Activated CD4-positive, alpha-beta memory T cell treated with anti-CD3 and anti-CD28 coated beads for 36 hours (primary cell): ENCODE measurements at places on chromosomes 1 and 21. TPM values are rescaled to one million over a fixed set of nuclear protein-coding genes. Genes with fewer than 3 reads are reported as not detected.
A peak's percentile ranks its signal among the peaks of the same experiment; 100 is the strongest.

DNA sequence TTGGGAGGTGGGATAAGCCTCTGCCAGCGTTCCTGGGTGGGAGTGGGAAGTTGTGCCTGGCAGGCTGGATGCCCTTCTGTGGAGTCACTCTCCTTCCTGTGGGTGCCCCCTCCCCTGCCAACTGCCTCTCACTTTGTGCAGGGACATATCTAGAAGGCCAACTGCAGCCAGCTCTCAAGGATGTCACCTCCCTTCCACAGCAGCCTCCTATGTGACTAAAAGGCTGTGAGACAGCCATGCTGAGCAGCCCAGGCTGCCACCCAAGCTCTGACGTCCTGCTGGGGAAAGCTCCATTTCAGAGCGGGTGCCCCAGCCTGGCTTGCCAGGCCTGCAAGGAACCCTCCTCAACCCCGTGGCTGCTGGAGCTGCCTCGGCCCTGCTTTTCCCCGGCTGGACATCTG is 19.6 kb upstream of the SLC26A9 start:
- H3K4me3 ChIP-seq: no peak overlapping the region
- H3K27ac ChIP-seq: no peak overlapping the region
- peaks cover 4% of the 10 kb centered on the region for H3K4me1 ChIP-seq
- no peaks in the 10 kb centered on the region for H3K36me3 ChIP-seq

TMEM79 gene
- total RNA-seq: 6.8 TPM

DNA sequence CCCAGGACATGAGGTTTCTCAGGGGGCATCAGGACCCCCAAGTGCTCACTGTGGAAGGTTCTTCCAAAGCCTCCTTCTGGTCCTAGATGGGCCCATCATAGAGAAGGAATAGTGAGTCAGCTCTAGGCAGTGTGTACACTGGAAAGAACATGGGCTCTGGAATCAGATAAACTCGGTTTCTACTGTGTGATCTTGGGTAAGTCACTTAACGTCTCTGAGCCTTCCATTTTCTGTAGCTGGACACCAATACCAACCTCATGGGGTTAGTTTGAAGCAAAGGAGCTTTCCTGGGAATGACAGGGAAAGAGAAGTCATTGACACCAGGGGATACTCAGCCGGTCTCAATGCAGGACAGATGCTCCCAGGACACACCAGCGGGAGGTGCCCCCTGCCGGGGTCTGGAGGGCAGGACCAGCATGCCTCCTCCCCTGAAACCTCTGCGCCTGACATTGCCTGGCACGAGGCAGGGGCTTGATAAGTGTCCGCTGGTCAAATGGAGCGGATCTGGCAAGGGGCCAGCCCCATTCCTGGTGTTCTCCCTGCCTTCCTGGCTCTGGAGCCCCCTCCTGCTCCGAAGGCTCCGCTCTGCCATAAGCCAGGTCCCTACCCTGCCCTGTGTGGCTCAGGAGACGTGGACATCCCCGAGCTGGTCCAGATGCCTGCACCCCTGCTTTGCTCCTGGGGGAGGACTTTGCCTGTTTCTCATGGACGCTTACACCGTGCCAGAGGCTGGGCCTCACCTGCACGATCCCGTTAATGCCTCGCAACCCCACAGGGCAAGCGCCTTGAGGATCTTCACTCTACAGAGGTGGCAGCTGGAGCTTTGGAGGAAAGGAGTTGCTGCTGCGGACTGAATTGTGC is 52.8 kb downstream of the EDN2 start:
- no peaks in the 10 kb centered on the region for H3K36me3 ChIP-seq
- H3K4me3 ChIP-seq: no peak overlapping the region
- H3K4me1 ChIP-seq: no peaks in the 10 kb centered on the region
- H3K27ac ChIP-seq: no peak overlapping the region
- H3K27me3 ChIP-seq: peaks cover 26% of the 10 kb centered on the region

FAM151A gene
- total RNA-seq: not detected

OR2T33 gene
- total RNA-seq: not detected

DNA sequence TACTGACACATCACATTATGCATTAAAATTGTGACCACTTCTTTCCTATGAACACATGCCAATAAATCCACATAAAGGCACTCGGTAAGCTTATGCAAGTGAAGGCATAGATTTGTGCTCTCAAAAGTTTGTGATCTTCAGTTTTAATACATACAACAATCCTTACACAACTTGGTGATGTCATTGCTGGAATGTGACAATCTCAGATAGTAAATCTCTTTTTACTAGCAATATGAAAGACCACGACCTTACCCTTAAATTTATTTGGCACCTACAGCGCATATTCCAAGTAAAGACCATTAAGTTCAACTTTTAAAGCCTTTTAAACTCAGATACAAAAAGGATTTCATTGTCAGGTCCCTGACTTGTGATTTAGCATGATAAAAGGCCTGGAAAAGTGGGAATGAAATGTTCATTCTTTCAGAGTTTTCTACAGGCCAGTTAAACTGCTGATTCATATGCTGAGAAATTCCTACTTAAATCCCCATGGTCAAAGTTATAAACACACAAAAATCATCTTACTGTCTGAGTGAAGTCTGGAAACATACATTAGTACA is 157.4 kb downstream of the SIPA1L2 start:
- H3K4me3 ChIP-seq: no peak overlapping the region
- peaks cover 18% of the 10 kb centered on the region for H3K36me3 ChIP-seq
- no peak overlapping the region for H3K27ac ChIP-seq

- no peak overlapping the region for H3K4me3 ChIP-seq
- no peaks in the 10 kb centered on the region for H3K36me3 ChIP-seq
- peaks cover 2% of the 10 kb centered on the region for H3K27me3 ChIP-seq
- no peak overlapping the region for H3K27ac ChIP-seq
Observed at GRCh38 chr1:55584526-55585401, 369.6 kb upstream of the USP24 start.

GRCh38 chr1:6603915-6604558 is 1.4 kb upstream of the KLHL21 start:
- no peaks in the 10 kb centered on the region for H3K27me3 ChIP-seq
- H3K4me3 ChIP-seq: peak overlapping the region; percentile 75
- peaks cover 20% of the 10 kb centered on the region for H3K36me3 ChIP-seq
- DNase-seq: peak; percentile 50
- peaks cover 15% of the 10 kb centered on the region for H3K4me1 ChIP-seq

GJA4 gene
- total RNA-seq: not detected

MYBPH gene
- total RNA-seq: not detected

GRCh38 chr21:23398726-23399125 is 2208.6 kb downstream of the MRPL39 start:
- no peaks in the 10 kb centered on the region for H3K4me1 ChIP-seq
- H3K36me3 ChIP-seq: no peaks in the 10 kb centered on the region
- no peak for DNase-seq
- H3K27me3 ChIP-seq: no peaks in the 10 kb centered on the region
- no peak overlapping the region for H3K27ac ChIP-seq
- H3K4me3 ChIP-seq: no peak overlapping the region

GRCh38 chr1:218755128-218755527 is 410.0 kb downstream of the TGFB2 start:
- DNase-seq: no peak
- no peak overlapping the region for H3K4me3 ChIP-seq
- H3K36me3 ChIP-seq: no peaks in the 10 kb centered on the region
- H3K27ac ChIP-seq: no peak overlapping the region
- H3K27me3 ChIP-seq: no peaks in the 10 kb centered on the region

DNA sequence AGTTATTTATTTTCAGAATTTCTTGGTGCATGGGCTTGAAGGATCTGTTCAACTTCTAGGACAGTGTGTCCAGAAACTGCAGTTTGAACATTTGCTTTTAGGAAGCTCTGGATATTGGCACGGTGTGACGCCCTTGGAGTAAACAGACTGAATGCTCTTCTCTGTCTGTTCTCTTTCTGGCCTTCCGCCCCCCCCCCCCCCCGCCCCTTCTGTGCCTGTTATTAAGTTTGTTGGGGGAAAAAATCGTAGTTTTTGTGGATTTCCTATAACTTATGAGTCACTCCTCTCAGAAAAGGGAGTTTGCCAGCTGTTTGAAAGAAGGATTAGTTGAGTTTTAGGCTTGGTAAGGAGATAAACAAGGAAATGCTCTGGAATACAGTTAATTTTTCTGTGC is 1.2 kb downstream of the KCTD3 start:
- DNase-seq: no peak
- H3K27ac ChIP-seq: peak overlapping the region; percentile 18
- peak overlapping the region; percentile 86 for H3K4me3 ChIP-seq
- peaks cover 29% of the 10 kb centered on the region for H3K4me1 ChIP-seq

- no peaks in the 10 kb centered on the region for H3K27me3 ChIP-seq
- no peak overlapping the region for H3K4me3 ChIP-seq
- peaks cover 45% of the 10 kb centered on the region for H3K4me1 ChIP-seq
Observed at GRCh38 chr1:151314137-151314875, 12.9 kb downstream of the PI4KB start.

DNA sequence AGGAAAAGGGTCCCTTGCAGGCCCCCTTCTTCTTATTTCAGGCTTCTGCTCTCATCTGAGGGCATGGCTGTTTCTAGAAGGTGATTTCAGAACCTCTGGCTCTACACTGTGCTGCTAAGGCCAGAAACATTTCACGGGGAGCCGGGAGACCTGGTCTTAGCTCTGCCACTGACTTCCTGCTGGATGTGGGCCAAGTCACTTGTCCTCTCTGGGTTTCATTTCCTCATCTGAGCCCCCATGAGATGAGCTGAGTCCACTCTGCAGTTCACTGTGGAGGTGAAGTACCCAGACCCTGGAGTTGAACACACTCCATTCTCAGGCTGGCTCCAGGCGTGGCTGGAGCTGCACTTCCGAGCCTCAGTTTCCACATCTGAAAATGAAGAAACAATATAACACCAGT is 2.1 kb downstream of the PADI1 start:
- H3K27me3 ChIP-seq: peaks cover 21% of the 10 kb centered on the region
- peaks cover 25% of the 10 kb centered on the region for H3K4me1 ChIP-seq
- no peak for DNase-seq
- H3K36me3 ChIP-seq: no peaks in the 10 kb centered on the region
- H3K27ac ChIP-seq: no peak overlapping the region

DNA sequence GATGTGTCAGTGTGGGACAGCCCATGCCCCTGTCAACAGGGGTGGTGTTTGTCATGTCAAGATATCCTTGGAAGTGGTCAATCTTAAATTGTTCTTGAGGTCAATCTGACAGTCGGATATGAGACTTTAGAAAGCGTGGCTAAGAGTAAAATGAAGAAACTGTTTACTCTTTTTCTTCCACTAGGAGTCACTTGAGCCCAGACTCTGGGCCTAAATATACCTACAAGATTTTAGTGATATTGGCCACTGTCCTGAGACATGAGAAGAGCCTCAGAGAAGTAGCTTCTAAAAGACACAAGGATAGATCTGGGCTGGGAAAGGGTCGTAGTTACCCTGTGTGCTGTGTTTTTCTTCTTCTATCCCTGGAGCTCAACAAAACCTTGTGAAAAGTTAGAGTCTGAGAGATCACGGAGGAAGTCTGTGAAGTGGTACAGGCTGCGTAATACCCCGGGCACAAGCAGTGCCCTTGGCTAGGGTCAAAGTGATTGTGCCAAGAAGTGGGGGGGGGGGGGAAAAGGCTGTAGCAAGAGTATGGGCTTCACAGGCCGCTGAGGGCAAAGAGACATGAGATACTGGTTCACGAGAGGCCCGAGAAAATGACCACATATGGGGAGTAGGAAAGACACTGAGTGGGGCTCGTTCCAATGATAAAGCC is 355.2 kb upstream of the GREM2 start:
- no peak overlapping the region for H3K4me3 ChIP-seq

GRCh38 chr21:29423099-29423870 is 124.6 kb downstream of the BACH1 start:
- no peaks in the 10 kb centered on the region for H3K27me3 ChIP-seq
- H3K27ac ChIP-seq: no peak overlapping the region
- H3K36me3 ChIP-seq: no peaks in the 10 kb centered on the region
- no peak for DNase-seq
- H3K4me1 ChIP-seq: no peaks in the 10 kb centered on the region
- H3K4me3 ChIP-seq: no peak overlapping the region

SLC6A9 gene
- 7.4 TPM for total RNA-seq

BACE2 gene
- total RNA-seq: 1.1 TPM

DNA sequence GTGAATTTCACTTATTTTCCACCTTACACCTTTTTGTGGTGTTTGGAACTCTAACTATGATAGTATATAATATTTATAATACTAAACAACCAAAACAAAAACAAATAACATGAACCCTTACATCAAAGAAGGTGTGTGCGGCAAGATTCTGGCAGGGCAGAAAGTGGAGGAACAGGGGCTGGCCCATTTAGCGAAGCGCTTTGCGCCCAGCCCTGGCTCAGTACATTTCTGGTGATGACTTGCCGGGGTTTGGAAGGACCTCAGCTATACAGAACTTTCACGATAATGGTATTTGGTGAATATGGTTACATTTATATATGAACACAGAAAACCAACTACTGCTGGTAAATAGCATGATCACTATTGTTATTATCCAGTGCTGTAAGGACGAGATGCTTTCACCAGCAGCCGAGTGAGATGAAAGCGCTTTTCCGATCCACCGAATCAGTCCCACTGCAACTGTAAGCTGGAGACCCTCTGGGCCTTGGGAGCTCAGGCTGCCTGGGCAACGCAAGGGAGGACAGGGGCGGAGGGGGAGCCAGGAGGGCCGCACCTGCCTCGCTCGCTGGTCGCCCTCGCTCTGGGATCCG is 63.9 kb downstream of the CD247 start:
- H3K4me3 ChIP-seq: peak overlapping the region; percentile 78
- H3K36me3 ChIP-seq: peaks cover 11% of the 10 kb centered on the region
- H3K4me1 ChIP-seq: peaks cover 60% of the 10 kb centered on the region
- H3K27me3 ChIP-seq: no peaks in the 10 kb centered on the region

GRCh38 chr1:8908388-8909151 is 30.1 kb upstream of the ENO1 start:
- no peak overlapping the region for H3K27ac ChIP-seq
- peaks cover 12% of the 10 kb centered on the region for H3K4me1 ChIP-seq
- no peak overlapping the region for H3K4me3 ChIP-seq
- no peak for DNase-seq

DNA sequence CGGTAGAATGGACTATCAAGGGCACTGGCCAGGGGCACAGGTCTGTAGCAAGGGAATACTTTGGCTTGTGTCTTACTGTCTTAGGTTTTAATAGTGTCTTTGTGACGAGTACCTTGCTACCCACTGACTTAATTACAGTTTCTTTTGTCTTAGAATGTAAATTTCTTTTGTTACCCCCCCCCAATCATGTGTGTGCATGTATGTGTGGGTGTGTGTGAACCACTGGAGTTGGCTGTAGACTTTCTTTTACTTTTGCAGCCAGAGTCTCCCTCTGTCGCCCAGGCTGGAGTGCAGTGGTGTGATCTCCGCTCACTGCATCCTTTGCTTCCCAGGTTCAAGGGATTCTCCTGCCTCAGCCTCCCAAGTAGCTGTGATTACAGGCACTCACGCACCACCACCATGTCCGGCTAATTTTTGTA is 61.8 kb upstream of the CLDN14 start:
- H3K27ac ChIP-seq: no peak overlapping the region
- H3K27me3 ChIP-seq: peaks cover 6% of the 10 kb centered on the region
- DNase-seq: no peak
- H3K4me3 ChIP-seq: no peak overlapping the region
